GDM1 (cell line): ENCODE measurements at places on chromosomes 2 and 18.

DNA sequence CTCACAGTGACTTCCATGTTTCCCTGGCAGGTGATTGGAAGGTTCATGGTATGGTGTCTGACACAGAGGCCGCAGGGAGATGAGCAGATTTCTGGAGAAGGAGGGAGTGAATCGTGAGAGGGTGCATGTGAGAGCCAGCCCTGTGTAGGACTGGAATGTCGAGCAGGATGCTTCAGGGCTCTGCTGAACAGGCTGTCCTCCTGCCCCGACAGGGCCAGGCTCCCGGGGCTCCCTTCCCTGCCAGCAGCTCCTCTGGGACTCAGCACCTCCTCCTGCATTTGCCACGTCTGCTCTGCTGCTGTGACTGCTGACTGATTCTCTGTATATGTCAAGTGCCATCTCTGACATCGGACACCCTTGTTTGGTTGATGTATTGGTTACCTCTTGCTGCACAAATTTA lies 38.5 kb upstream of the INHBB start:
- no peak for DNase-seq

- no peak for DNase-seq
Measured at GRCh38 chr2:209614690-209615369, 156.8 kb upstream of the UNC80 start.

GRCh38 chr2:166440313-166440712 lies 53.7 kb downstream of the SCN7A start:
- no peak for DNase-seq

GRCh38 chr2:98110741-98111140 lies 23.8 kb downstream of the VWA3B start:
- no peak for DNase-seq
